Globus pallidus (tissue), 1 donor: ENCODE measurements at places on chromosomes 1 and 21.

DNA sequence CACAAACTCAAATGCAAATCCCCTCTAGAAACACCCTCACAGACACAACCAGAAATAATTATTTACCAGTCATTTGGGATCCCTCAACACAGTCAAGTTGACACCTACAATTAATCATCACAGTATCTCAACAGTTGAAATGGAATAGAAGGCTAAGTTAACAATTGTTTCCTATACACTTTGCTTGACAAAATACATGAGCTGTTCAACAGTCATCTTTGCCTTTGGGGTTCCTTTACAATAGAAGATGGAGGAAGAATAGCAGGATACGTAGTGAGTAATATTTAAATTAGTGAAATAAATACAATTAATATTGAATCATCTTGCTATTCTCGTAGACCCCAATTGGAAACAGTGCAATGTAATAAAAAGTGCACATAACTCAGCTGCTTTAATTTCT is 487.3 kb upstream of the ADAMTS5 start:
- no peak for DNase-seq

DNA sequence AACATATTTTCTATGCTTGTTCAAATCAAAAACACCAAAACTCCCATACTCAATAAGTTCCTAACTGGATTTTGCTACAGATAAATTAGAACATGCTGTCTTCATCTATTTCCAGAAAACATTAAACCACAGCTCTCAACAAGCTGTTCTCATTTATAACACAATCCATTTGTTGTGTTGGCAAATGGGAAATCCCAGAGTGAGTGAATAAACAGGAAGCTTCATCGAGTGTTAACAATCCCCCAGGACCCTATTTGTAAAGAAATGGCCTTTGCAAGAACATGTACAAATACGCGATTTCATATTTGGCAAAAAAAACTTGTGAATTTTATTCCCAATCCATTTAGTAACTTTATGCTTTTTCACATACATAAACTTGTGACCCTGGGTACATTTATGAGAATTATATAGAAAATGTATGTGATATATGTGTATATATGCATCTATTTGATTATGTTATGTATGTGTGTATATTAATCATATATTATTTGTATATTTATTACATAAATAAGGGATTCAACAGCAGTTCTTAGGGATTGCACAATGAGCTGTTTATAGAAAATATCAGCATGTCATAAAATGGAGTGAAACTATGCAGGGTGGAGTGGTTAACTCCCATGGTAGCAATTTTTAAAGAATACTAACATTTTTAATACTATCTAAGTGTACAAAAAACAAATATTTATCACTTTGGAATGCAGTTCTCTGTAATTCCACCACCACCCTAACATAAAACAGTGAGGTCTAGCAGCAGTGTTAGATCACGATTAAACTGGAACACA is 160.0 kb downstream of the NEGR1 start:
- no peak for DNase-seq

DNA sequence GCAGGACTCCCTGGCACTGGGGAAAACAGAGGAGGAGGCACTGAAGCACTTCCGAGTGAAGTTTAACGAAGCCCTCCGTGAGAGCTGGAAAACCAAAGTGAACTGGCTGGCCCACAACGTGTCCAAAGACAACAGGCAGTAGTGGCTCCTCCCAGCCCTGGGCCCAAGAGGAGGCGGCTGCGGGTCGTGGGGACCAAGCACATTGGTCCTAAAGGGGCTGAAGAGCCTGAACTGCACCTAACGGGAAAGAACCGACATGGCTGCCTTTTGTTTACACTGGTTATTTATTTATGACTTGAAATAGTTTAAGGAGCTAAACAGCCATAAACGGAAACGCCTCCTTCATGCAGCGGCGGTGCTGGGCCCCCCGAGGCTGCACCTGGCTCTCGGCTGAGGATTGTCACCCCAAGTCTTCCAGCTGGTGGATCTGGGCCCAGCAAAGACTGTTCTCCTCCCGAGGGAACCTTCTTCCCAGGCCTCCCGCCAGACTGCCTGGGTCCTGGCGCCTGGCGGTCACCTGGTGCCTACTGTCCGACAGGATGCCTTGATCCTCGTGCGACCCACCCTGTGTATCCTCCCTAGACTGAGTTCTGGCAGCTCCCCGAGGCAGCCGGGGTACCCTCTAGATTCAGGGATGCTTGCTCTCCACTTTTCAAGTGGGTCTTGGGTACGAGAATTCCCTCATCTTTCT is 75.5 kb downstream of the PIK3CD start:
- no peak for DNase-seq

GRCh38 chr1:97905141-97905940 is 15.5 kb downstream of the DPYD start:
- no peak for DNase-seq

- no peak for DNase-seq
Measured at GRCh38 chr1:236057546-236057945, 7.3 kb downstream of the NID1 start.

- DNase-seq: peak; percentile 78
Measured at GRCh38 chr1:11719313-11720032, 16.5 kb upstream of the AGTRAP start.

DNA sequence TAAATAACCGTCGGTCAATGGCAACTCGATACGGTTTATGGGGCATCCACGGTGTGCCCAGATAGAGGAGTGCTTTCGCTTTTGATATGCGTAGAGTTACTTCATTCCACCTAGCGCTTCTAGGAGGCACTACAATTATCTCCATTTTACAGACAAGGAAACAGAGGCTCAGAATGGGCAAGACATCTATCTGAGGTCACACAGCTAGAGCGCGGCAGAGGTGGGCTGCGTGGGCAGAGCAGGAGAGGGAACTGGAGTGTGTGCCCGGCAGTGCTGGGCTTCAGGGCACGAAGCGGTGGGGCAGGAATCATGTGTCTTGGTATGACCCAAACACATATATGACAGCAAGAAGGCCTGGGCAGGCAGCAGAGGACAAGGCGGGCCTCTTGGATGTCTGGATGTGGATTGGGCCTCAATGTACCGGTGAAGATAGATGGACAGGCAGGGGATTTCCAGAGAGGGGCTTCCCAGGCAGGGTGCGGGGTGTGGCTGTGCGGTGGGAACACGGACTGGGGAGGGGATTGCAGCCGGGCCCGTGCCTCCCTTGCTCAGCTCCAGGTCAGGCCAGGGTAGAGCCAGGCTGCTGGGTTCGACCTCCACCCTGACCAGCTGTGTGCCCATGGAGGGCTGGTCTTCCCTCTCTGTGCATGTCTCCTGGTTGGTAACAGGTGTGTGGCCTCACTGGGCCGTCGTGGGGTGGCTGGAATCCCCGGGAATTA is 21.2 kb downstream of the TP73 start:
- no peak for DNase-seq

- DNase-seq: peak; percentile 78
Measured at GRCh38 chr1:234281826-234282489, 91.3 kb upstream of the COA6 start.

DNA sequence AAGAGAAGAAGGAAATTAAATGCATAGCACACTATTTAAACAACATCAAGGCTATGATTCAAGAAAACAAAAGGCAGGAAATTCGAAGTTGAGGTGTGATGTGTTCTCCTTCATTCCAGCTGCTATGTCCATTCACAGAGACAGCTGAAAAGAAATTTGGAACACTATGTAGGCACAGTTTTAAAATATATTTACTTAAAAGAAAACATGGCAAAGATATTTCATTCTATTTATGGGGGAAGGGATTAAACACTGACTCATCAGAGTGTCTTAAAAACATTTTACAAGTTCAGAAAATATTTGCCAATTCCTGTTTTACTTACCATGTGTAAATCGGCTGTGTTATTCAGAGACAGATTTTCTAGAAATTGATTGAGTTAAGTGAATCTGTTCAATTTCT is 39.4 kb upstream of the NGF start:
- no peak for DNase-seq

DNA sequence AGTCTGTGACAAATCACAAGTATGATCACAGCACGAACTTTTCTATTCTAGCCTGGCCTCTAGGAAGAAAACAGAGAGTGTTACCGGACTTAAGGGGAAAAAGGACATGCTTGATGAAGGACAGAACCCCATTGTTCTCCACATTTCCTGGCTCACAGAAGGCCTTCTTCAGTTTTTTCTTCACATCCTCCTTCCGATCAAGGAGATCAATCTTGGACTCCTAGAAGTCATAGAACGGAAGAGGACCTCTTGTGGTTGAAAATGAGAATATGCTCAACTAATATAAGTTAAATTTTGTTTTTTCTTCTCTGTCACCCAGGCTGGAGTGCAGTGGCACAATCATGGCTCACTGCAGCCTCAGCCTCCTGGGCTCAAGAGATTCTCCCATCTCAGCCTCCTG is 30.3 kb downstream of the YARS1 start:
- DNase-seq: no peak

- DNase-seq: no peak
Measured at GRCh38 chr1:85605484-85606413, 25.2 kb downstream of the CCN1 start.

GRCh38 chr1:153750026-153750995 is 22.5 kb downstream of the INTS3 start:
- no peak for DNase-seq

DNA sequence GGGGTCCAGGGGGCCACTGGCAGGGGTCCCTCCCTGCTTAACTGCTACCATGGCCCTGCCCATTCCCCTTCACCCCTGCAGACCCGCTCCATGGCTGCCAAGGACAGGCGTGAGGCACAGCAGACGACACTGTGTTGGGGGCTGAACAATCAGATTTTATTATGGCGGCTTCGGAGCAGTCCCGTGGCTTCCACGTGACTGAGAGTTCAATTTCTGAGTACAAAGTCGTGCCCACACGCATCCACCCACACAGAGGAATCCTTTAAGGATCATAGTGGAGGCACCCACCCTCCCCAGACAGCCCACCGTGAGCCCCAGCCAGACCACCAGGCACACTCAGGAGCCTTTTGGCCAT is 1.5 kb downstream of the HES5 start:
- DNase-seq: no peak

DNA sequence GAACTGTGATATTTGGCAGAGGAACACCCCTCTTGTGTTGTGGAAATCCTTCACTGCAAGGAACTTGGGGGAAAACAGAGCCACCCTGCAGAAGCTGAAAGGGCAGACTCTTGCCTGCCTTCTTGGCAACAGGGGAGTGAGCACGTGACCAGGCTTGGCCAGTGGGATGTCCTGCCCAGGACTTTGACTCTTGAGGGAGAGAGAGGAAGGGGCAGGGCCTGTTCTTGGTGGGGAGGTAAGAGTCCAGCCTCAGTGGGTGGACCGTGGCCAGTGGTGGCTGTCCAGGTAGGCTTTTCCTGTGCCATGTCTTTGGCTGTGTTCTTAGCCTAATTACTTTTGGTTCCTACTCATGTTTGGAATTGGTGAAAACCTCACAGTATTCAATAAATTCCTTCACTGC is 8.6 kb upstream of the AK2 start:
- no peak for DNase-seq

GRCh38 chr21:18253221-18253620 is 8.6 kb downstream of the CHODL start:
- DNase-seq: no peak

GRCh38 chr1:203643213-203644045 is 16.8 kb downstream of the ATP2B4 start:
- DNase-seq: no peak

GRCh38 chr1:109805486-109806165 is 41.9 kb upstream of the EPS8L3 start:
- no peak for DNase-seq

- no peak for DNase-seq
Measured at GRCh38 chr21:32203877-32204480, 74.9 kb downstream of the MIS18A start.

DNA sequence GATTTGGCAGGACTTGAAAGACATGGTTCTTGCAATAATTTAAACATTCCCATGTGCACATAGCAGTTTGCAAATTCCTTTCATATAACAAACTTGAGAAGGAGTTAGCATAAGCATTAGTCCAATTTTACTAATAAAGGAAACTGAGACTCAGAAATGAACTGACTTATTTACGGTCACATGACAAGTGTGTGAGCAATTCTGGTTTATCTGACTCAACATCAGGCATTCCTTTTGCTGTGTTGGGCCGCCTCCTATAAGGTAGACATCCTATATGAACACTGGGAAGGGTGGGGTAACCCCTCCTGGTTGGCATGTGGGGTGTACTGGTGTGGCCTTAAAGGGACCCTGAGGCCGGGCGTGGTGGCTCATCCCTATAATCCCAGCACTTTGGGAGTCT is 8.5 kb upstream of the CPT2 start:
- no peak for DNase-seq

DNA sequence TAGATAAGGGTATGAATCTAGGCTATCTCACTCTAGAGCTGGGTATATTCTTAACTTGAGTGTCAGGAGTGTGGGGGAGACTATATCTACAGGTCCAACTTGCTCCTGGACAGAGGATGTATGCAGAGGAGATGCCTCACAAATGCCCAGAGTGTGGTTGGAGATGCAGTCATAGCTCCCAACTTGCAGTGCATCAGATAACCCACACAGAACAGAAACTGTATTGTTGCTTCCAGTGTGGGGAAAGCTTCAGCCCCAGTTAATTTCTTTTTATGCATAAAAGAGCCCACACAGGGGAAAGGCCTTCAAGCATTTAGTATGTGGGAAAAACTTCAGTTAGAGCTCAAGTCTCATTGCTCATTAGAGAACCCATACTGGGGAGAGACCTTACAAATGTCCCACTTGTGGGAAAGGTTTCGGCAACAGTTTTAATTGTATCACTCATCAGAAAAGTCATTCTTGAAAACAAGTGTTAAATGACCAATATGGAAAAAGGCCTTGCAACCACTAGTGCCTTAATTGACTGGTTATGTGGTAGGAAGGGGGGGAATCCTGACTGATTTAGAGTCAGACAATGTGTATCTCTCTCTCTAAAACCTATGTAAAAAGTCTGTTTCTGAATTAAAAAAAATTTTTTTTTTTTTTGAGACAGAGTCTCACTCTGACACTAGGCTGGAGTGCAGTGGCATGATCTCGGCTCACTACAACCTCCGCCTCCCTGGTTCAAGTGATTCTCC is 67.9 kb downstream of the EBNA1BP2 start:
- DNase-seq: no peak

DNA sequence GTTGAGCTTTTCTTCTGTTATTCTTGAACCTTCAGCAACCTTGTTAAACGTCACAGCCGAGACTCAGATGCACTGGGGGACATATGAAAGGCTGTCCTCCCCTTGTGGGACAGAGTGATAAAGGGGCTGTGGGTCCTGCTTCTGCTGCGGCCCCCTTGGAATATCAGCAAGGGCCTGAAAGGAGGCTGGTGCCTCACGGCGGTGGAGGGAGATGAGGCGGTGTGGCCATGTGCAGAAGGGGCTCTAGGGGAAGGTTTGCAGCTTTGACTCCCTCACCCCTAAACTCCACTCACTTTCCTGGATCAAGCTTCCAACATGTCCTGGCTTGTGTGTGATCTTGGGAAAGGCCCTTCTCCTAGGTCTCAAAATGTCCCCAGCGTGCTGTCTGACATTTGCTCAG is 270.7 kb upstream of the CSF3R start:
- no peak for DNase-seq
